Fibroblast of villous mesenchyme (primary cell): ENCODE measurements at places on chromosomes 4 and X. TPM values are rescaled to one million over a fixed set of nuclear protein-coding genes. Genes with fewer than 3 reads are reported as not detected.

The CLDN2 gene
- total RNA-seq, result not detected in 2 replicates

The CSN1S1 gene
- not detected in 2 replicates for total RNA-seq

The SMIM10L2A gene
- total RNA-seq, result under 0.01 TPM in 1 of 2 replicates, not detected in the other

The AKAP4 gene
- not detected in 2 replicates for total RNA-seq

The CXXC4 gene
- 0.32 and 0.43 TPM in 2 replicates for total RNA-seq

The PRRG3 gene
- not detected in 2 replicates for total RNA-seq

The DDIT4L gene
- total RNA-seq, result 3.0 and 3.5 TPM in 2 replicates

The STARD8 gene
- 0.97 and 2.6 TPM in 2 replicates for total RNA-seq

The MAOB gene
- under 0.01 and 0.43 TPM in 2 replicates for total RNA-seq

The BEX5 gene
- total RNA-seq, result not detected in 2 replicates

The KIAA1210 gene
- not detected in 2 replicates for total RNA-seq

The RHOXF2 gene
- total RNA-seq, result 0.32 TPM in 1 of 2 replicates, not detected in the other

The NPY1R gene
- 1.6 and 3.5 TPM in 2 replicates for total RNA-seq

The SULT1E1 gene
- under 0.01 and 0.97 TPM in 2 replicates for total RNA-seq

The ALB gene
- total RNA-seq, result not detected in 2 replicates

The GLRB gene
- total RNA-seq, result 6.8 and 16.4 TPM in 2 replicates
